ENCODE measurements at places on chromosomes 7 and 10.

DNA sequence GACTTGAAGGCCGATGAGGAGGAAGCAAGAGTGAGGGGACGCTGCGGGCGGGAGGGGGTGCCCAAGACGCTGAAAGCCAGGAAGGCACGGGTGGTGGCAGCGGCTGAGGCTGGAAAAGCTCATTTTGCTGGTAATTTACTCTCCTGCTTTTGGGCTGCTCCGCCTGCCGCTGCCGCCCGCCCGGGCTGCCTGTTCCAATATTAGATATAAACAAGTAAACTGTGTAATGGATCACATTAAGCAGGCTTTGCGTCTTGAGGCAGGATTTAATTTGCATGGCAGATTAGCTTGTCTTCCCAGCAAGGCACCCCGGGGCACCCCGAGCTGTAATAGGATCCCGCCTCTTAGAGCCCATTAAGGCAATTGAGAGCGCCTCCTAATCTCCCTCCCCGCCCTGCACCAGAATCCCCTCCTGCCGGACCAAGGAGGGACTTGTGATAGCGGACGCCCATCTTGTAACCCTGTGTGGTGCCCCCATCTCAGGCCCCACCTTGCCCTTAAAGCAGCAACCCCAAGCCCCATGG lies 46.1 kb upstream of the SLF2 start:
- DNase-seq, result peak; percentile 94

GRCh38 chr10:128068398-128069285 lies 57.6 kb downstream of the MKI67 start:
- no peak for DNase-seq

GRCh38 chr7:40760987-40761386 lies 626.2 kb downstream of the SUGCT start:
- no peak for DNase-seq

- DNase-seq, result no peak
Observed at GRCh38 chr7:47458057-47458456, 123.9 kb downstream of the TNS3 start.

DNA sequence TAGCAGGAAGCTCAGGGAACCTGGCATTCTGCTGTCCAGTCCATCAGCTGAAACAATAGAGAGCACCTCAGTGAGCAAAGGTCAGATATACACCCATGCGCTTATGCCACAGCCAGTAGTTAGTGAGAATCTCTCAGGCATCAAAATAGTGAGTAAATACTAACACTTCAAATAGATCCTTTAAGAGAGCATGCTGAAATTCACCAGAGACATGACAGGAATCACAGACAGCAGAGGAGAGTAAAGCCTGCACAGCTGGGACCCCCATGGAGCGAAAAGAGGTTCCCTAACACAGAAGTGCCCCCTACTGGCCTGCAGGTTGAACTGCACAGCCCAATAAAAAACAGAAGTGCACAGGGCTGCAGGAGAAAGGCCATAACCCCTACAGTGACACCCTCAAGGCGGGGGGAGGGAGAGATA lies 57.6 kb upstream of the ANTXRL start:
- peak; percentile 82 for DNase-seq

- no peak for DNase-seq
Observed at GRCh38 chr10:118704711-118705110, 50.1 kb downstream of the CACUL1 start.

- no peak for DNase-seq
Observed at GRCh38 chr7:15560968-15561367, 847 bp downstream of the AGMO start.

DNA sequence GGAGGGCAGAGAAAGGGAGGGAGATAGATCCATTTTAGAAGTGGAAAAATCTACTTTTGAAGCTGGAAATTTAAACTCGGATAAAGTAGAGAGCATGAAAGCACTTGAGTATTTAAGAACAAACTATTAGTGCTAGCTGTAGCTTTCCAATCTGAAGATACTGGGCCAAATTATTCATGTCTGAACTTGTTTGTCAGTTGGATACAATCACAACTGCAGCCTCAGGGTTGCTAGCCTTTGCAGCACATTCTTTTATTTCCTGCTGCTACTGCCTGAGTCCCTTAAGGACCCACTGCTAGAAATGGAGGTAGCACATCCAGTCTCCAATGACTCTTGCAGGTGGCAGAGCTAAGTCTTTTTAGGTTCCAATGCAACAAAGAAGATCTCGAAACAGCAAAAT lies 8.3 kb upstream of the SLC25A13 start:
- DNase-seq, result no peak

DNA sequence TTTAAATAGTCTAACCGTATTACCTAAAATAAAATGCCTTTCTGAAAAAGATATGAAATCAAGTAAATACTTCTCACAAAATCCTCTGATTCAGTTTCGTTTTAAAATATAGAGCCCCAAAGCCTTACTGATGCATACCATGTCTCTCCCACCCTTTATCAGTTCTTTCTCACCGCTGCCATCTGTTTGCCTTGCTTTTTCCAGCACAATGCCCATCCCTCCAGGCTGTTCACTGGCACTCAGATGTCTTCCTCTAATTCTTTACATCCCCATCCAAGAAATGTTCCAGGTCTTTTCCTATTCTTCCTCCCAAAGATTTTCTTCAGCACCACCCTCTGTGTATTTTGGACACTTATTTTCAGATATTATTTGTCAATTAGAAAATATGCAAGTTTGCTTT lies 116.5 kb upstream of the LRRN3 start:
- DNase-seq, result no peak

- DNase-seq, result no peak
Observed at GRCh38 chr7:93119191-93119905, 1.6 kb upstream of the SAMD9 start.

DNA sequence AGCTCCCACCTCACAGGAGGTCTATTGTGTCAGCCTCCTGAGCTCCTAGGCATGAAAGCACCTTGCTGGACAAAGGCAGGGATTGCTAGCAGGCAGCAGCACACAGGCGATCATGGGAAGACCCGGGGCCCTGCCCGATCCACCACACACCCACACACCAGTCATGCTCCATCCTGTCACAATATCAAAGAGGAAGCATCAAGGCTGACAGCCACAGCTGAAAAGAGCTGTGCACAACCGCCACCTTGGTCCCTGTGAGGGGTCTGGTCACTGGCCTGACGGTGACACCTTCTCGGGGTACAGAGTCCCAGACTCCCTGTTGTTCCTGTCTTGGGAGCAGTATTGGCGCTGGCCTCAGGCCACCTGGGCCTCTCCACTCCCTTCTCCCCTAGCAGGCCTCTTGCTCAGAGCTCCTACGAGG lies 89.7 kb upstream of the RET start:
- peak; percentile 25 for DNase-seq

GRCh38 chr10:110389255-110389654 lies 84.5 kb upstream of the SMNDC1 start:
- DNase-seq, result no peak

GRCh38 chr10:5076615-5077014 lies 17.6 kb upstream of the AKR1C3 start:
- no peak for DNase-seq

Data from H7 (cell line).